ENCODE measurements at places on chromosomes 7 and 10.

GRCh38 chr10:93452143-93452542 is 30.0 kb downstream of the MYOF start:
- DNase-seq: no peak

GRCh38 chr7:114956702-114957101 is 34.8 kb downstream of the MDFIC start:
- no peak for DNase-seq

- peak; percentile 49 for DNase-seq
These were observed 76.2 kb upstream of the CCDC71L start for GRCh38 chr7:106737202-106737562.

DNA sequence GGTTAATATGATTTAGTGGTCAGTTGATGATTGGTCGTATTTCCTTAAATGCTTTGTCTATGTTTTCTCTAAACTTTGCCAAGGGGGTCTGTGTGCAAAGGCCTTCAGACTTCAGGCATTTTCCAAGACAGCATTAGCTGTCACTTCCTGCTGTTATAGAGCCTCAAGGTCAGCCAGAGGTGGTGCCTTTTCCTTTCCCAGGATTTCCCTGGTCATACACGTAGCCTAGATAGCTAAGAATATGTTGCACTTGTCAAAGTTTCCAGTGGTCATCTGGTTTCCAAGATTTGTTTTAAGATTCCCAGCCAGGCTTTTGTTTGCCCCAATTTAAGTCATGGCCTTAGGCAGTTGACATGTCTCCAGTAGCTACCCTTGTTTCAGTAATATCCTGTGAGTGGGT is 133.2 kb upstream of the IGFBP3 start:
- DNase-seq: no peak

DNA sequence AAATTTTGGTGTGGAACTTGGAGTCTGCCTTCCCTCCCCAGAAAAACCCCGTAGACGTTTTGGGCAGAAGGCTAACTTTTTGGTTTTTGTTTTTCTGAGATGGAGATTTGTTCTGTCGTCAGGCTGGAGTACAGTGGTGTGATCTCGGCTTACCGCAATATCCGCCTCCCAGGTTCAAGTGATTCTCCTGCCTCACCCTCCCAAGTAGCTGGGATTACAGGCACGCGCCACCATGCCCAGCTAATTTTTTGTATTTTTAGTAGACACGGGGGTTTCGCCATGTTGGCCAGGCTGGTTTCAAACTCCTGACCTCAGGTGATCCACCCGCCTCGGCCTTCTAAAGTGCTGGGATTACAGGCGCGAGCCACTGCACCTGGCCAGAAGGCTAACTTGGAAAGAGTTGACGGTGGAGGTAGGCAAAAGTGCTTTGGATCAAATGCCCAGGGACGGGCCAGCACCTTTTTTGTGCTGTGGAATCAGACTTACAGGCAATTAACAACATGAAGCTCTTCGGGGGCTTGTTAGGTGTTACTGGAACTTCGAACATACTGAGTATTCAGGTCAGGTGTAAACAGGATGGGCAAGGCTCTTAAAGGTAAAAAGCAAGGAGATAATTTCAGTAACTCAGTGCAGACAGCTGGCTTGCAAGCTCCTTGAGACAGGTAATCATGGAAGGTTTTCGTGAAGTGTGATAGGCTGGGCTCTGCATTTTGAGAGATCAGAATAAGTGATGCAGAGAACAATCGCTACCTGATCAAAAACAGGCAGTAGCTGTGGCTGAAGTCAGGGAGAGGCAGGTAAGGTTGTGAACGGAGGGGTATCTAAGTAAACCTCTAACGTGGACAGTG is 1.8 kb downstream of the PPP1R35 start:
- no peak for DNase-seq

DNA sequence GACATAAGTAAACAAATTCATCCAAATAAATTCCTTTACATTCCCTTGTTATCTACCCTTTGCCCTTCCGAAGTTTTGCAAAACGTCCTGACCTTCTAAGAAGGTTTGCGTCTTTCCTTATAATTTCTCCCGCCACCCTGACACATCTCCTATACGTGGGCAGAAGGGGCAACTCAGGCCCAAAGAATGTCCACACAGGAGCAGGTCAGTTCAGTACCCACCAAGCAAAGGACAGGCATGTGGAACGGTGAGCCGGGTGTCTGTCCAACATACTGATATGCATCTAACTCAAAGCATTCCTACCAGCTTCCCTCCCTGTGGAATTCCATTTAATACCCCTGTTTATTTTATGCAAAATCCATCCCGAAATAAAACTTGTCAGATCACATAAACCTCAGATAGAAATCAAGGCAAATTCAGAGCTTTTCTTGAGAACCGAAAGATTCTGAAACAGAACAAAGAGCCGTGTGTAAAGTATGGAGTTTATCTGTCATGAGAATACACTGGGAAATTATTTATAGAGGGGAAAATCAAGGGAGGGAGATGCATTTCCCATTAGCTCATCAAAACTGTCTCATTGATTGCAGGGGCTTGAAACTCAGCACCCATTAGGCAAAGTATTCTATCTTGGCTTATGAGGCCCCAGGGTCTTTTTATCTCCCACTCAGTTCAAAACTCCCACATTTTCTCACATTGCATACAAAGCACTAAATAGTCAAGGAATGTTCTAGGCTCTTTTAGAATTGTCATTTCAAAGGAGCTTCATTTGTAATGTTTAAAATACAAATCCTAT is 85.4 kb downstream of the GPR26 start:
- no peak for DNase-seq

GRCh38 chr10:25938405-25938804 is 4.4 kb downstream of the MYO3A start:
- no peak for DNase-seq

DNA sequence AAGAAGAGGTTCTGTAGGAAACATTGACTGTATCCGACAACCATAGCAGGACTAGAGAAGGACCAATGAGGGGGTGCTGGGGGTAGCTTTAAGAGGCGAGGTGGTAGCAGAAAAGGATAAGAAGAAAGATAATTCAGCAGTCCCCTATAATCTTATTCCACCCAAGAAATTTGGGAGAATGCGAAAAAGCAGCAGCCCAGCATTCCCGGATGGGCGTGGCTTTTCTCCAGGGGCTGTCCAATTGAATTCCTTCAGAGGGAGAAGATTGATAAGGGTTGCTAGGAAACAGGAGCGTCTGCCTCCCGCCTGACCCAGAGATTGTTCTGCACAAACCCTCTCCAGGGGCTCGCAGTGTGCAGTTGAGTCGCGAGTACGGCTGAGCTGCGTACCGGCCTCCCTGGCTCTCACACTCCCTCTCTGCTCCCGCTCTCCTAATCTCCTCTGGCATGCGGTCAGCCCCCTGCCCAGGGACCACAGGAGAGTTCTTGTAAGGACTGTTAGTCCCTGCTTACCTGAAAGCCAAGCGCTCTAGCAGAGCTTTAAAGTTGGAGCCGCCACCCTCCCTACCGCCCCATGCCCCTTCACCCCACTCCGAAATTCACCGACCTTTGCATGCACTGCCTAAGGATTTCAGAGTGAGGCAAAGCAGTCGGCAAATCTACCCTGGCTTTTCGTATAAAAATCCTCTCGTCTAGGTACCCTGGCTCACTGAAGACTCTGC is at the start of gene GRM3:
TSS of gene GRM3 (plus strand) at position 349 of the 721 bp plus-strand sequence. CDS start 121,237 bp downstream, outside the sequence.
- no peak for DNase-seq

GRCh38 chr7:24757353-24758275 is at the start of gene GSDME:
GSDME (minus strand) TSS chr7:24757464; CDS start chr7:24749774, 7,690 bp downstream.
- DNase-seq: peak; percentile 65

- no peak for DNase-seq
These were observed 263.4 kb upstream of the GRB10 start for GRCh38 chr7:51046103-51046466.

DNA sequence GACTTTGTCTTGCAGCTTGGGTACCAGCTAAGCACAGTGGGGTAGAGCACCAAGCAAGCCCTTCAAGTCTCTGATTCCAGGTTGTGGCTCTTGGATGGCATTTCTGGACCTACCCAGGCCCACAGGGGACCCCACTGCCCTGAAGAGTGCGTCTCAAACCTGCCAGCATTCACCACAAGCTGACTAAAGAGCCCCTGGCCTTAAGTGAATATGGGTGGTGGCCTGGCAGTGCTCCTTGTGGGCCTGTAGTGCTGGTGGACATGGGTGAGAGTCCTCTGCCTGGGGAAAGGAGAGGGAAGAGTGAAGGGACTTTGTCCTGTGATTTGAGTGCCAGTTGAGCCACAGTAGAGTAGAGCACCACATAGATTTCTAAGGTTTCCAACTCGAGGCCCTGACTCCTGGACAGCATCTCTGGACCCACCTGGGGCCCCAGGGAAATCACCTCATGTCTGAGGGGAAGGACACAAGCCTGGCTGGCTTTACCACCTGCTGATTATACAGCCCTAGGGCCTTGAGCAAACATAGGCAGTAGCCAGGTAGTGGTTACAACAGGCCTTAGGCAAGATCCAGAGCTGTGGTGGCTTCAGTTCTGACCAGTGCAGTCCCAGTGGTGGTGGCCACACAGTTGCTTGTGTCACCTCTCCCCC is 23.7 kb downstream of the GSDME start:
- no peak for DNase-seq

DNA sequence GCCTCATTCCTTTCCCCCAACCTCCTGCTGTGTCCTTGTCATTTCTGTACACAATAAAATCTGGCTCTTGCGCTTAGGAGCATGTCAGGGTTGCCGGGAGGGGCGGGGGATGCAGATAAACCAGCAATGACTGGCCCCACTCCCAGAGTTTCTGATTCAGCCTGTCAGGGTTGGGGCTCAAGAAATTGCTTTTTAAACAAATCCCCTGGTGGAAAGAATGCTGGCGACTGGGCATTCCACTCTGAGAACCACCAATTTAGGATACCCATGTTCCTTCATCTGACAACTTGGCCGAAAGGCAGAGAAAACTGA is 376.4 kb downstream of the TCERG1L start:
- DNase-seq: no peak

- peak; percentile 38 for DNase-seq
These were observed 897.3 kb downstream of the PCDH15 start for GRCh38 chr10:53903756-53904155.

- DNase-seq: no peak
These were observed 1.3 kb upstream of the CPA1 start for GRCh38 chr7:130379019-130379418.

- DNase-seq: peak; percentile 29
These were observed 37.4 kb upstream of the KDM7A start for GRCh38 chr7:140214075-140214684.

DNA sequence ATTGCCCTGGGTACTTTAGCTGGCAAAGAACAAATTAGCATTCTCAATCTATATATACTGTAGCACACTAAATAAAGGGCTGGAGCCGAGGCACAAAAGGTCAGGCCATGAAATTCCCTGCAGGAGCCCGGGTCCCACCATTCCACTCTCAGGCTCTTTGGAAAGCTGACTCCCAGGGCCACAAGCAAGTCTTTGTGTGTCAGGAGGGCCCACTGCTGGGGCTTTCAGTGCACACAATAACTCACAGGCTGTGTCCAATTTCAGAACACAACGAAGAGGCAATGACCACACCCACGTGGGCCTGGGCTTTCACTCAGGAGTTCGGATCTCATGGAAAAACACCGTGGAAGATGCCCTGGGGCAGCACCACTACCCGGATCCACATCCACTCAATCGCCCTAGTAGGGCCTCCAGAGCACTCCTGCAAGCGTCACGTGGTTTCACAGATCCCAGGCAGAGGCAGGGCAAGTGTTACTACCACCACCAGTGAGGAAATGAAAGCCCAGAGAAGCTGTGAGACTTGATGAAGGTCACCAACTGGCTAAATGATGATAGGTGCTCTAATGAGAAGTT is 60.3 kb downstream of the COBL start:
- no peak for DNase-seq

DNA sequence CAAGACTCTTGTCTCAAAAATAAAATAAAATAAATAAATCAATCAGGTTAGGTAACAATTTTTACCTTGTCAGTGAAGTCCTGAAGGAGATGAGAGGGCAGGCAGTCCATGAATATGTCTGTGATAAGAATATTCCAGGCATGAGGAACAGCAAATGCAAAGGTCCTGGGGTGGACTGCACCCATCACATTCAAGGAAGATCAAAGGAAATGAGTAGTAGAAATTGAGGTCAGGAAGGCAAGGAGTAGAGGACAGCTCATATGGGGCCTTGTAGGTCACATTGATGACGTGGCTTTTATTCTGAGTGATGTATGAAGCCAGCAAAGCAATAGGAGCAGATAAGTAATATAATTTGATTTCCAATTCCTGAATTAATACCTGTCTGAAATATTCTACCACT is 76.5 kb upstream of the TCF7L2 start:
- no peak for DNase-seq

GRCh38 chr7:83469076-83469475 is 179.9 kb downstream of the SEMA3E start:
- no peak for DNase-seq

GRCh38 chr10:61589547-61590243 is 73.0 kb upstream of the CABCOCO1 start:
- no peak for DNase-seq

DNA sequence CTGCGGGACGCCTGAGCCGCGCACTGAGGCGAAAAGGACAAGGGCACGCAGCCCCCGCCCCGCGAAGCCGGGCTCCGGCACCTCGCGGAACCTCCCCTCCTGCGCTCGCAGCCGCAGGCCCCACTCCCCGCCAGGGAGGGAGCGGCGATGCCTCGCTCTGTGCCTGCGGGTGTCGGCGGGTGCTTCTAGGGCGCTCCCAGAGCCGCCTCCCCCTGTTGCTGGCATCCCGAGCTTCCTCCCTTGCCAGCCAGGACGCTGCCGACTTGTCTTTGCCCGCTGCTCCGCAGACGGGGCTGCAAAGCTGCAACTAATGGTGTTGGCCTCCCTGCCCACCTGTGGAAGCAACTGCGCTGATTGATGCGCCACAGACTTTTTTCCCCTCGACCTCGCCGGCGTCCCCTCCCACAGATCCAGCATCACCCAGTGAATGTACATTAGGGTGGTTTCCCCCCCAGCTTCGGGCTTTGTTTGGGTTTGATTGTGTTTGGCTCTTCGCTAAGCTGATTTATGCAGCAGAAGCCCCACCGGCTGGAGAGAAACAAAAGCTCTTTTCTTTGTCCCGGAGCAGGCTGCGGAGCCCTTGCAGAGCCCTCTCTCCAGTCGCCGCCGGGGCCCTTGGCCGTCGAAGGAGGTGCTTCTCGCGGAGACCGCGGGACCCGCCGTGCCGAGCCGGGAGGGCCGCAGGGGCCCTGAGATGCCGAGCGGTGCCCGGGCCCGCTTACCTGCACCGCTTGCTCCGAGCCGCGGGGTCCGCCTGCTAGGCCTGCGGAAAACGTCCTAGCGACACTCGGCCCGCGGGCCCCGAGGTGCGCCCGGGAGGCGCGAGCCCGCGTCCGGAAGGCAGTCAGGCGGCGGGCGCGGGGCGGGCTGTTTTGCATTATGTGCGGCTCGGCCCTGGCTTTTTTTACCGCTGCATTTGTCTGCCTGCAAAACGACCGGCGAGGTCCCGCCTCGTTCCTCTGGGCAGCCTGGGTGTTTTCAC is 519 bp downstream of the ITGB8 start:
- peak; percentile 70 for DNase-seq

Data from MCF 10A (cell line).